Keratinocyte (primary cell): ENCODE measurements at places on chromosomes 2 and 18.

DNA sequence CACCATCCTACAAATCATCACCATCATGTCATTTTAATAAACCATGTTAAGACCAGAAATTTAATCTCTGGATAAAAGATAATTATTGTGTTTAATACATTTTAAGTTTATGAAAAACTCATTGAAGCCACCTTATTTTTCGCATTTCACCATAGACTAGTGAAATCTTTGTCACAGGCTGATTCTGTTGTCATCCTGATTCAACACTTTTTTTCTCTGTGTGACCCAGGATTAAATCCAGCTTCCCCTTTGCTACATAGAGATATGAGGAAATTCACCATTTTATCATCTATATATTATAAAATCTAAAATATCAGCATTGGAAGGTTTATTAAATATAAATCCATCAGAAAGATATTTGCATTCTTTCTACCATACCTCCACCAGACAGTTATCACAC, 29.2 kb upstream of the MRO start:
- no peak for DNase-seq

DNA sequence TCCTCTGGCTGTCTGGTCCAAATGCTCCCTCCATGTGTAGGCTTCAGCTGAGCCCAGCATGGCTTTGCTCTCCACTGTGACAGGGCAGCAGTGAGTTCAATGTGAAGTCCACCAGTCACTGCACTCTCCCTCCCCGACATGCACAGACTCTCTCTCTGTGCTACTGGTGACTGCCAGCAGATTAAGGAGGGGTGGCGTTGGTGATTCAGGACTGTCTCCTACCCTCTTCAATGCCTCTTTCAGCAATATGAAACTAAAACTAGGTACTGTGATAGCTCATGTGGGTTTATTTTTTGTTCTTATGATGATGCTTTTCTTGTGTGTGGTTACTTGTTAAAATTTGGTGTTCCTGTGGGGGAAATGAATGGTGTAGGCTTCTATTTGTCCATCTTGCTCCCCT, 201.0 kb upstream of the RBMS1 start:
- no peak for DNase-seq

DNA sequence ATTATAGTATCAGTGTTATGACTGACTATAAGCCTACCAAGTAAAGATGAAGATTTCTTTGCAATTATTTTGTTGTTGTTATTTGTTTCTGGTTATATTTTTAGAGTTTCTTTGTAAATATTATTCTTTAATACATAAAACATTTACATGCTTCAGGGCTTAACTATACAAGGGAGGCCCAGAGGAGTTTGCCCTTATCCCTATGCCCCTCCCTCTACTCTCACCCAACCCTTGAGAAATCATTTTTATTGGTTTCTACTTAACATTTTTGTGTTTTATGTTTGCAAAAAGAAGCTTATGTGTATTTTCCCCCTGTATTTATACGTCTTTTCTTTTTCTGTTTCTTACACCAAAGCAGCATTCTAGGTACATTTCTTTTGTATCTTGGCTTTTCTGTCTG, 30.5 kb downstream of the MRPS9 start:
- DNase-seq = no peak

- DNase-seq = no peak
Measured at GRCh38 chr2:230871361-230872150, 6.8 kb downstream of the ITM2C start.

DNA sequence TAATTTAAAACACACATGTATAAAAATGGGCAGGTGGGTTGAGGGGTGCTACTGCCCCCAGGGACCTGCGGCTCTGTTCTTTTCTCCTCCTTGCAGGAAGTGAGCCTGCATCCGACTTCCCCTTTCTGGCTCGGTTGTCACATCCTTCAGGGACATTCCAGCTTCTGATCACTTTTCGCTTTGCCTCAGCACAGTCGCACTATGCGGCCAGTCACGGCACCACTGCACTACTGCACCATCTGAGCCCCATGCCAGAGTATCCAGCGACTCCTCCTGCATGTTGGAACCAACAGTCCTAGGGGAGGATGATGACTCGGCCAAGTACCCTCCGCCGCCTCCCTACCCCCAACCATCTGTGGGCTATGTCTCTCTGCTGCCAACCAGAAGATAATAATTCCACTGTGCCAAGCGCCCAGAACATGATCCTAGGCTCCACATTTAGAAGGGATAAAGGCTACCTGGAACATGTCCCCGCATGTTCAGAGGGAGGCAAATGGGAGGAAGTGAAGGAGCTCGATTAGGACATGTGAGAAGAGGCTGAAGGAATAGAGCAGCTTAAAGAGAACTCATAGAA, 17.6 kb downstream of the CDC42EP3 start:
- no peak for DNase-seq

GRCh38 chr18:60279391-60279790, 93.2 kb downstream of the MC4R start:
- DNase-seq = no peak

- DNase-seq = no peak
Measured at GRCh38 chr2:242019344-242019743, 149.8 kb downstream of the RTP5 start.

DNA sequence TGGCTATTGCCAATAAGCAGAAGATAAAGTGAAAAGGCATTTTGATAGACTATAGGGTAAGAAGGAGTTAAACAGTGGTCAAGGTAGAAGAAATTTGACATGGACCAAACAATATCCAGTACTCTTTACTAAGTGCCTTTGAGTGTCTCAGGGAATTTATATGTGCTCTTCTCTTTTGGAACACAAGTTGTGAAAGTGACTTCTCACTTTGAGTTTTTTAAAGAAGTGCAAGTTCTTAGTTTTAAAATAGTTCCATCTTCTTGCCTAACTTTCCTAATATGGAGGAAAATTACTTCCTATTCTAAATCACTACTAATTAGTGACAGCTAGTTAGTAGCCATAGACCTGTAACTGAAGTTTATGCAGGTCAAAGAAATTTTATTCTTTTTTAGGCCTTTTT, 63.4 kb downstream of the AFTPH start:
- no peak for DNase-seq

DNA sequence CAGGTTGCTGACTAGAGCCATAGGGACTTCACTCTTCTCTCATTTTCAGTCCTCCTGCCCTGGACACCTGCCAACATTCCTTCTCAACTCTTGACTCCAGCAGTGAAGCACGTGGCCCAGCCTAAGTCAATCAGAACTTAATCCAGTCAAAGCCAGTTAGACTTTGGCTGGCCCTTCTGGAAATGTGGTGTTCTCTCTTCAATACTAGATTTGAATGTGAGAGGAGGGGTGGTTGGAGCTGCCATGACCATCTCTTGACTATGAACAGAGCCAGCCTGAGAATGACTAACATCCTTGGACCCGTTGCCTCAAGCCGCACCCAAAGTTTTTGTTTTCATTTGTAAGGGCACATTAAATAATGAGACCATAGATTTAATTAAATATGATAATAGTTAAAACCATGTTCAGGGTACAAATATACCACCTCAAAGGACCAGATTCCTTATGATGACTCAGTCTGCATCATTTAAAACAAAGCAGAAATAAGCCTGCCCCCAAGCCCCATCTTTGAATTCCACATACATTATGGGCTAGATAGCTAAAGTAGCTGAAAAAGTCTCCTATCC, 49.7 kb upstream of the RASGRP3 start:
- peak; percentile 45 for DNase-seq

DNA sequence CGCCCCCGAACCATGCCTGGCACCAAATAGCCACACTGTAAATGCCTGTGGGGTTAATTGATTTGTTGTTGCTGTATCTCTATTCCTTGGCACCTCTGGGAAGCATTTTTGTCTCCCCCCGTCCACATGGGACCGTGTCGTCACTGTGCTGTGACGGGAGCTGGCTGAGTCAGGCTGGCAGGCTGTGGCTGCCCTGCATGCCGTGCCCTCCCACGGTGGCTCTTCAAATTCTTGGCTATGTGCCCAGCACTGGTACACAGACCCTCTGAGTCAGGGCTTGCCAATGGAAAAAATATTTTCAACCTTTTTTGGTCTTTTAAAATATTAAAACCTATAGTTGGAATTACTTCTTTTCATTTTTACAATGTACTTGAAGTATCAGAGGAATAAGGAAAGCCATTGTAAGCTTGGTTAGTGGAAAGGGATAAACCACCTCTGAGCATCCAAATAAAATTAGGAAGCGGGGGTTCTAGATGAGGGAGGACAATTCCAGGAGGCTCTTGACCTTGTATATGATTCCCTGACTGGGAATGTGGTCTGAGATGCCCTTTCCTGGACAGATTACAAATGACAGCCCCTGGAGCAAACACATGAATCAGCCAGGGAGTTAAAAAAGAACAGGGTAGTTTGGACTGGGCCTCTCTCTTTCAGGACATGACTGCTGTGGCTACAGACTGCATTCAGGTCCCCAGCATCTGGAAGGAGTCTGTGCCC, 59.4 kb downstream of the DGKD start:
- peak; percentile 21 for DNase-seq

- DNase-seq = no peak
Measured at GRCh38 chr2:213145715-213146242, 5.6 kb downstream of the IKZF2 start.

GRCh38 chr2:238915596-238915995, 67.7 kb downstream of the TWIST2 start:
- no peak for DNase-seq

DNA sequence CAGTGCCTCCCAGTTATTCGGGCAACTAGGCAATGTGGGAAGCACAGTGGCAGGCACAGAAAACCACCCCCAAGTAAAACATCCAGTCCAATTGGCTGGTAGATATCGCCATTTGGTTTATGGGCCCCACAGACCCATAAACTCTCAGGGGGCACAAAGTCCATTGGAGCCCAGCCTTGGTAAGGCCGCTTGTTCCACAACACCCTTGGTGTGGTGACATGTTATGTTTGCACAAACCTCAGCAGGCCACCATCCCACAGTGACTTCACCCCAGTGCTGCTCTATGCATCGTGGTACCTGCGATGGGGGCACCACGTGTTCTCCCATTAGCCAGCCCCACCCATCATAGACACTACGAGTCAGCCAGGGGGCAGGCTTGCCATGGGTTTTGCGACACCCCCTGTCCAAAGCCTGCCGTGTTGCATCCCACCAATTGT, 18.5 kb downstream of the PHOSPHO2 start:
- DNase-seq = no peak

- DNase-seq = no peak
Measured at GRCh38 chr18:76558881-76559667, 64.0 kb upstream of the ZNF516 start.

DNA sequence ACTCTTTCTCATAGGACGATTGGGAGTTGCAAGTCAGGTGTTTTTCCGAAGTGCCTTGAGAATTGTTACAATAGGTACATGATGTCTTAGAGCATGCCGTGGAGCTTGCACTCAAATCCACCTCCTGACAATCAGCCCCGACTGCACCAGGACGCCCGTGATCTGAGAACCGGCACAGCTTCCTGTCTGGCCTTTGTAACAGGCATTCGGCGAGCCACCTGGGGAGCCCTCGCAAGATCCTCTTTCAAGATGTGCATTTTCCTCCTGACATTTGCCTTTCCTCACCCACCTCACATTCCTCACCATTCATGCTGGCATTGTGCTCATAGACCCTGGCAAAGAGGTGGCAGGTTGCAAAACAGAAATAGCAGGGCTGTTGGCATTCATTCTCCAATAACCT, 427.3 kb downstream of the GALR1 start:
- no peak for DNase-seq

- no peak for DNase-seq
Measured at GRCh38 chr2:107006836-107007235, 120.9 kb upstream of the ST6GAL2 start.

GRCh38 chr2:102256276-102256675, 55.1 kb upstream of the IL1RL1 start:
- DNase-seq = no peak

DNA sequence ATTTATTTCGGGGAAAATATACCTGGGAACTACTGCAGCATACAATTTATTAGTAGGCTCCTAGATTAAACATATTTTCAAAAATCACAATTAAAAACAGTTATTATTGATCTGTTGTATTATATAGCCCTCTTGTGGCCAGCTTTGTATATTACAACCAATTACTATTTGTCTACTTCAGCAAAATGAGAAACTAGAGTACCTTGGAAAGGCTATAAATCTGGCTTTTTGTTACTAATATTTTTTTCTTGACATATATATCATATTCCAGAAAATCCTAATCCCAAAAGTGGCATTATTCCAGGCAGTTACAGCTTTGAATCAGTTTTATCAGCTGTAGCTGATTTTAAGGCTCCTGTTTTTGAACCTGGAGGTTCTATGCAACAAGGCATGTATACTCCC, 101.2 kb downstream of the UBR3 start:
- no peak for DNase-seq

DNA sequence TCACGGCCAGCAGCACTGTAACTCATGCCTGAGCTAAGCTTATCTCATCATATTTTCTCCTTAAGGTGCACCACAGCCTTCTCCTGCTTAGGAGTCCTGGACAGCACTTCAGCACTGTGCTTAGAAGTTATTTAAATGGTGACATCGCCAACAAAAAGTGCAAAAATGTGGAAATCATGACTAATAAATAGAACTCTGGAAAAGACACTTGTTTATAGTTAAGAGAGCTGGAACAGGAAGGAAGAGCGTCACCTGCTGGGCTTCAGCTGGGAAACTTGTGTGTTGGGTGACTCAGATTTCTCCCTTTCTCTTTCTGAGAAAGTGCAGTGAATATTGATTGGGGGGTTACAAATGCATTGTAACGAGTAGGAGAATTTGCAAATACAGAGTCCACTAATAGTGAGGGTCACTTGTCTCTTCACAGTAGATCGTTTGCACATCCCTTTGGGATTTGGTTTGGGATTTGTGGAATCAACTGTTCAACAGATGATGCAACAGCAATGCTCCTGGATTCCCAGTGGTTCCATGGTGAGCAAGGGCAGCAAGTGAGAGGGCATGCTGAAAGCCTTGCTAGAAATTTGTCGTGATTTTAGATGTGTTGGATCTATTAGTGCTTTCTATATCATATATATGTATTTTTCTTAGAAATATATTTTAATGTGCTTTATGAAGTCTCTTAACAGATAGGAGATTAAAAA, 84.2 kb downstream of the DOK6 start:
- no peak for DNase-seq

- DNase-seq = no peak
Measured at GRCh38 chr2:18516112-18516511, 44.3 kb downstream of the RDH14 start.

DNA sequence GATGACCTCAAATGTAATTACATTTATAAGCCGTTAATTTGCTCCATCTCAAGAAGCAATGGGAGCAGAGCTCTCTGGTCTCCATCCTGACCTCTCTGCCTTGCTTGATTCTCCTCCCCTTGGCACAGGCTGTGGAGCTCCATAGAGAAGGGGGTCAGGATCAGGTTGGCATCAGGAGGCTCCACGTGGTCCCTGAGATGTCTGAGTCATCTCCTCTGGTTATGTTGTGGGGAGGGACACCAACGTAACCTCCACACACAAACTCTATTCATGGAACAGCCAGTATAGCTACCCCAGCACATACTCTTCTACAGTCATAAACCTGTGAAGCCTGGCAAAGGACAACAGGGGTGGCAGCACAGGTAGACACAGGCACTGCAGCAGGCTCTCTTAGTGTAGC, 29.0 kb downstream of the TRABD2A start:
- DNase-seq = no peak
